Skin of body (tissue), 3 donors: ENCODE measurements at places on chromosomes 11 and 22. TPM values are rescaled to one million over a fixed set of nuclear protein-coding genes. Genes with fewer than 3 reads are reported as not detected.

Gene LSP1
- total RNA-seq: 18.5 TPM

Gene MAML2
- total RNA-seq: 15.6 TPM

Gene XKR3
- total RNA-seq: not detected

Gene IL10RA
- total RNA-seq: 9.1 TPM

Gene CD3G
- total RNA-seq: 0.10 TPM

Gene FRMD8
- total RNA-seq: 24.6 TPM

Gene KIRREL3
- 2.1 TPM for total RNA-seq

GRCh38 chr11:76456571-76456970 is 11.8 kb downstream of the EMSY start:
- no peak for DNase-seq

- no peak for DNase-seq
Observed at GRCh38 chr11:121575963-121576290, 123.2 kb upstream of the SORL1-AS1 start.

DNA sequence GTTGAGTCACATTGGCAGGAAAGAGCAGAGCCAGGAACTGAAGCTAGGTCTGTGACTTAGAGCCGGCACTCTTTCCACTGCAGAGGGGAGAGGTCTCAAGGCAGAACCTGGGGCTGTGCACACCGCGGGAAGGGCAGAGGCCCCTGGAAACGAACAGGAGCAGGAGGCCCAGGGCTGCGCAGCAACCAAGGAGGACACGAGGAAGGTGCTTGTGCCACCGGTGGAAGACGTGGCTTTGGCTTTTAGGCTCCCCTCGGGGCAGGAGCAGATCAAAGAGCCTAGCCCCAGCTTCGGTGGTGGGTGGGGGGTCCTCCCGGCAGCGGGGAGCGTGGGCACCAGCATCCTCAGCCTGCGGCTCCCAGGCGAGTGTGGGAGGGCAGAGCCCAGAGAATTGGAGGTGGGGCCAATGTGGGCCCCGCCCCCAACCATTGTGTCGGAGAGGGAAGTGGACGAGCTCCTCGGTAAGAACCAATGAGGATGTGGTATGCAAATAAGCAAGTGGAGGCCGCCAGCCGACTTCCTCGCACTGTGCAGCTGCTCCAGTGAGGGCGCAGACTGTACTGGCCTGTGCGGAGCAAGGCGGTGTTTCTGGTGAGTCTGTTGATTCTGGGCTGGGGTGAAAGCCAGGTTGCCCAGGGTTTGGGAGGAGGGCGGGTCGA is at the start of gene CCDC116:
TSS of gene CCDC116 (plus strand) at position 524 of the 659 bp plus-strand sequence. CDS start 422 bp downstream, outside the sequence.
- no peak for DNase-seq

DNA sequence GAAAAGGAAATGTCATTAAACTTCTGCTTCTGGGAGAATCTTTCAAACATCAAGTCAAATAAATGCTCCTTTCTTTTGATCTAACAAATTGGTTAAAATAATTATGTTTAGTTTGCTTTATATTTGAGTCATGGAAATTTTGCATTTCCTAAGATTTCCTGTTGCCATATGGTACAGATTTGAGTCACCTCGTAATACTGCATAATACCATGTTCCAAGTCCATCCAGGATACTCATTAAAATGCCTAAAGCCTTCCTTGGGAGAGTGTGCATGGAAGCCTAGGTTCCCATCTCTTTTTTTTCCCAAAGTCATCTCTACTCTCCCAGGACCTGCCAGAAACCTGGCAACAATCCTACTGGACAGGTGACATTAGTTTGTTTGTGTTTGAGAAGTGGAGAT is 4.2 kb downstream of the OR9I1 start:
- no peak for DNase-seq

GRCh38 chr11:27246925-27247324 is 116.1 kb downstream of the CCDC34 start:
- DNase-seq: peak; percentile 61

- no peak for DNase-seq
Observed at GRCh38 chr11:102724904-102725500, at the start of gene MMP8. TSS of gene MMP8 (minus strand) at chr11:102724954. CDS start at chr11:102724855, 99 bp downstream.

DNA sequence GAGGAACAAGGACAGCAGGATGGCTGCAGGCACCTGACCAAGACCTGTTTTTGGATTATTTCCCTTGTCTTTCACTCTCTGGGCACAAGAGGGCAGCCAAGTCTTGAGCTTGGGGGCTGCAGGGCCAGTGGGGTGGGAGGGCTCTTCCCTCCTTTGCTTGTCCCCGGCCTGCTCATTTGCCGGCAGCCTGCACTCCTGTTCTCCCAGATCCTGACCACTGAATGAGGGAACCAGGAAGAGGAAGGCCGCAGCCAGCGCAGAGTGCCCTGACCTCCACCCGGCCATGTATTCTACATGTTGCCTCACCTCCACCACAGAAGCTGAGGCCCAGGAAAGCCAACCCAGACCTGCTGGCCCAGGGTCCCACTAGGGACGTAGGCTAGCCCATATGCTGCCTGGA is 15.5 kb upstream of the NNMT start:
- DNase-seq: no peak

GRCh38 chr11:87861030-87861429 is 314.2 kb downstream of the RAB38 start:
- DNase-seq: no peak

DNA sequence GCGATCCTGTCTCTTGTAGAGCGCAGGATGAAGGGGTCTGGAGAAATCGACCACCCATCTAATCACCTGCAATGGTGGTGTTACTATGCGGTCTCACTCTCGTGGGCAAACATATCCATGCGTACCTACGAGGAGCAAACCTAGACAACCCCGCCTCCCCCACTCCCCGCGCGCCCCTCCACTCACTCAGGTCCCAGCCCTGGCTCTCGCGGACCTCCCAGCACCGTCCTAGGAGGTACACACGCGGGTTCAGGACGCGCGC is 887 bp downstream of the TRPC6 start:
- DNase-seq: no peak

DNA sequence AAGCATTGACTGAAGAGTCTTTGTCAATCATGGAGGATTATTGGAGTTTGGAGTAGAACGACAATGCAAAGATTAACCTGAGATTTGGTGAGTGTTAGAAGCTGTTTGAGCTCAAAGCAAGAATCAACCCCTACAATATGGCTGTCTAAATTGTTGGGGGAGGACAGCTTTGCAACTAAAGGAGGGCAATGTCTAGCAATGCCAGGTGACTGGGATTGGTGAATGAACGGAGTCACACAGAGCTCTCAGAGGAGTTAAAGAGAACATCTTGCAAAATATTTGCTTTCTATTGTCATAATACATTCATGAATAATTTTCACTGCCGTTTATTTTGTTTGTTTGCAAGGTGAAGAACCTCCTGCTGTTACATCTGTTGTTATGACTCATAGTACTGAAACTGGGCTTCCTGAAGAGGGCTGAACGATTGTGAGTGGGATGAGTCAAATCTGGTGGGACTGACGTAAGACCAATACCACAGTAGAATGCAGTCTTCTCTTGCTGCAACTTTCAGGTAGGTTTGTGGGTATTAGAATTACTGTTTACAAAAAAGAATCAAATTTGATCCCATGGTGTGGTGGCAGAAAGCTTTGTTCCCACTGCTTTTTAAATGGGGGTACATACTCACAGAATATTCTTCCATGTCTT is 281.9 kb downstream of the CADM1 start:
- no peak for DNase-seq

DNA sequence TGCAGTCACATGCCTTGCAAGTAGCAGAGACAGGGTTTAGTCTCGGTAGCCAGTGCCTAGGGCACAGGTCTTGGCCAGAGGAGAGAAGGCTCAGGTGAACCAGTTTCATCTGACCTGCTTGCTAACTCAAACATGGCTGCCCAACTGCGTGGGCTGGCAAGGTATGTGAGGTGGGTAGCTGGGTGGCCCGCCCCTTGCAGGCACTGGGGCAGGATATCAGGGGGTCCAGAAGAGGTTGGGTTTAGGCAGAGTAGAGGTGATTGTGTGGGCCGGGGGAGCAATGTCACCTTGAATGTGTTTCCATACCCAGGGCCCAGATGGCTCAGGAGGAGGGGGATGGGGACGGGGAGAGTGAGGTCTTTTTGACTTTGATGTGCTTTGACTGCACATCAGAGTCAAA is 37.7 kb downstream of the ST3GAL4 start:
- DNase-seq: no peak

DNA sequence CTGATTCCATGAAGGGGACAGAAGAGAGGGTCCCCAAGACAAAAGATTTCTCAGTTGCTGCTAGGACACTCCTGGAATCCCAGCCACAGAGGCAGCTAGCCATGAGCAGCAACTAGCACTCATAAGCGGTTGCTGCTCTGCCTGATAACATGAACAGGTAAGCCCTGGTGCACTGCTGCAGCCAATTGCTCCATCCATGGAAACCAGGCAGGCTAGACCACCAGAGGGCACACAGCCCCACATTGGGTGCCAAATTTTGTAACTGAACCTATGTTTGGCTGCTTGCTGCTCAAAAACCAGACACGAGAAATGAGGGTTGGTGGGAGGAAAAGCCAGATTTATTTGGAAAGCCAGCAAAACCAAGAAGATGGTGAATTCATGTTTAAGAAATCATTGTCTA is 21.9 kb upstream of the QSER1 start:
- no peak for DNase-seq

GRCh38 chr11:7977232-7977917 is 9.8 kb upstream of the EIF3F start:
- DNase-seq: no peak

- DNase-seq: no peak
Observed at GRCh38 chr22:46654927-46655595, 34.9 kb downstream of the GRAMD4 start.

GRCh38 chr11:69862331-69862771 is 43.1 kb upstream of the FGF3 start:
- no peak for DNase-seq

DNA sequence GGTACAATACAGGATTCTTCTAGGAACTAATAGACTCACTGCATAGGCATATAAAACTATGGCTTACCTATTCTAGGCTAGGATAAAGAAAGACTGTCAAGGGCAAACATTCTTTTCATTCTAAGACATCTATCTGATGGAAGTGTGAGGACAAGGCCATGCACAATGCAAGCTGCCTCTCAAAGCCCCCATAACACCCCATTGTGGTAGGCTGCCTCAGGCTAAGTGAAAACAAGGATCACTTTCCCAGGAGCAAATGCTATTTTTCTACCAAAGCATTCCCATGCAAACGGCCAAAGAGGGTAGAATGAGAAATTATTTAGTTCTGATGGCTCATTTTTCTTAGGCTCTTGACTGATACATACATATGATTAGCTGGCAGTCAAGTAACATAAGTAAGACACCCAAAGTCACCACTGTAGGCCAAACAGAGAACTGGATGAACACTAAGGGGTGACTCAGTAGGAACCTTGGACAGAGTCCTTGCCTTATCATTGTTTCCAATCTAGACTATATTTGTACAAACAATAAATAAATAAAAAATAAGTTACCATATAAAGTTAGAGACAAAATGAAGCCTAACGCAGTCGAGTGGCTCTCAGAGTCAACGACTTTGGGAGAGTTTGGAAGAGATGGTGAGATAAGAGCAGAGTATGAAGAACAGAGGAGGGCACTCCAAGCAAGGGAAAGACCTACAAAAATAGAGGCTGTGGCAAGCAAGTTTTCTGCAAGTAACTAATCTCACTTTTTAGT is 303.6 kb downstream of the SBF2 start:
- DNase-seq: no peak

DNA sequence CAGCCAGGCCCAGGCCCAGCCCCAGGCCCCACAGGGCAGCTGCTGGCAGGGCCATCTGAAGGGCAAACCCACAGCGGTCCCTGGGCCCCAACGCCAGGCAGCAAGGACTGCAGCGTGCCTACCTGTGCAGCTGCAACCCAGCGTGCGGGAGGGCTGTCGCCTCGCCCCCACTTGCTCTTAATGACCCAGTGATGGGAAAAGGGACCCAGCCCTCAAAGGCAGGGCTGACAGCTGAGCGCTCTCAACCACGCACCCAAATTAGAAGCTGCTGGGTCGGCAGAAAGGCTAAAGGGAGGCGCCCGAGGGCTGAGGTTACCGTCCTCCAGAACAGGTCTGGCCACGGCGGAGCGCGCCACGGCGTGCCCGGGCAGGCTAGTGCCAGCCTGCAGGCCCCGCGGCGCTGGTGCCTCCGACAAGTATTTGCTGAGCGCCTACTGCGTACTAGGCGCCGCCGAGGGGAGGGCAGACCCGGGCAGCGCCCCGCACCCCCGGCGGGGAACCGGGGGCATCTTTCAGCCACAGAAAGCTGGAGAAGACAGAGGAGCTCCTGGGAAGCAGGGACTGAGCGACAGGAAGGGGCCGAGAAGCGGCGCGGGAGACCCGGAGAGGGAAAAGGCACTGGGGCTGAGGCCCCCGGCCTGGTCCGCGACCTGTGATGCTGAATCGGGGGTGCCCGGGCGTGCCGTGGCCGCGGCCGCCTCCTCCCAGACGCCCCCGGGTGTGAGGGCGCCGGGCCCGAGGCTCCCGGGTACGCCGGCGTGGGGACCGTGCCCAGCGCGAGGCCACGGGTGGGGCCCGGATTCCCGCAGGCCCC is 773 bp downstream of the HRAS start:
- DNase-seq: no peak

DNA sequence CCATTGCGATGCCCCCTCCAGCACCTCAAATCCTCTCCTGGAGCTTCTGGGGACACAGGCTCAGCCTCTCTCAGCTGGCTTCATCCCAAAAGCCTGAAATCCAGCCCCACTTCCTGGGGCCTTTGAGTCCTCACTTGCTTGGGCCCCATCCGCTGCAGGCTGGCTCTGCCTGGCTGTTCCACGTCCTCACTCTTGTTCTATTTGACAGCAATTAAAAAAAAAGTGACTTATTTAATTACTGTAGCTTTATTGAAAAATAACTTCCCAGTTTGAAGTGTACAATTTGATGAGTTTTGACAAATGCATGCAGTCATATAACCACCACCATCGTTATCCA is 27.2 kb downstream of the PARVG start:
- DNase-seq: no peak

GRCh38 chr11:1889941-1890855 is 1.5 kb downstream of the PRR33 start:
- DNase-seq: no peak
